ENCODE measurements at places on chromosomes 5 and 9. TPM values are rescaled to one million over a fixed set of nuclear protein-coding genes. Genes with fewer than 3 reads are reported as not detected.

The RGS3 gene
- total RNA-seq, result 18.9 TPM

The ADAMTS2 gene
- 23.5 TPM for total RNA-seq

The OSMR gene
- total RNA-seq, result not detected

The TTC39B gene
- 3.1 TPM for total RNA-seq

The PCDHGA6 gene
- total RNA-seq, result 6.3 TPM

The PCDHGA10 gene
- total RNA-seq, result 16.6 TPM

The SNX18 gene
- 95.0 TPM for total RNA-seq

The C5orf52 gene
- not detected for total RNA-seq

The PCDHGA11 gene
- 12.5 TPM for total RNA-seq

The SLCO6A1 gene
- 1.6 TPM for total RNA-seq

The ARL15 gene
- total RNA-seq, result 37.4 TPM

The EGFLAM gene
- 13.2 TPM for total RNA-seq

The CEL gene
- 3.8 TPM for total RNA-seq

The HMHB1 gene
- total RNA-seq, result not detected

The HSDL2 gene
- total RNA-seq, result 4.8 TPM

The SMIM33 gene
- total RNA-seq, result not detected

The TRIM7 gene
- 0.93 TPM for total RNA-seq

The GARIN3 gene
- total RNA-seq, result not detected

The PCDHGB2 gene
- 8.9 TPM for total RNA-seq

The MEGF9 gene
- total RNA-seq, result 25.4 TPM

The OLFM1 gene
- total RNA-seq, result 387 TPM

The F2R gene
- total RNA-seq, result 59.3 TPM

The PCDHGC4 gene
- total RNA-seq, result 6.7 TPM

The GMCL2 gene
- total RNA-seq, result not detected

The ENTPD2 gene
- 0.69 TPM for total RNA-seq

The MARCHF11 gene
- total RNA-seq, result 1.5 TPM

The UGCG gene
- 16.0 TPM for total RNA-seq

The MRPS27 gene
- total RNA-seq, result 30.1 TPM

The BAAT gene
- total RNA-seq, result 0.54 TPM

The LCN9 gene
- total RNA-seq, result not detected

The TAF1L gene
- total RNA-seq, result not detected

The CMBL gene
- 2.2 TPM for total RNA-seq

The BARHL1 gene
- not detected for total RNA-seq

The KCNT1 gene
- 0.76 TPM for total RNA-seq

The SVEP1 gene
- 0.10 TPM for total RNA-seq

The NACC2 gene
- 3.9 TPM for total RNA-seq

The SPIN1 gene
- total RNA-seq, result 88.2 TPM

The DBH gene
- 1.8 TPM for total RNA-seq

The CCL28 gene
- total RNA-seq, result 1.1 TPM

The GPR21 gene
- total RNA-seq, result 3.8 TPM

The NCS1 gene
- total RNA-seq, result 312 TPM
